ENCODE measurements at places on chromosomes 7 and 10. TPM values are rescaled to one million over a fixed set of nuclear protein-coding genes. Genes with fewer than 3 reads are reported as not detected.

DNA sequence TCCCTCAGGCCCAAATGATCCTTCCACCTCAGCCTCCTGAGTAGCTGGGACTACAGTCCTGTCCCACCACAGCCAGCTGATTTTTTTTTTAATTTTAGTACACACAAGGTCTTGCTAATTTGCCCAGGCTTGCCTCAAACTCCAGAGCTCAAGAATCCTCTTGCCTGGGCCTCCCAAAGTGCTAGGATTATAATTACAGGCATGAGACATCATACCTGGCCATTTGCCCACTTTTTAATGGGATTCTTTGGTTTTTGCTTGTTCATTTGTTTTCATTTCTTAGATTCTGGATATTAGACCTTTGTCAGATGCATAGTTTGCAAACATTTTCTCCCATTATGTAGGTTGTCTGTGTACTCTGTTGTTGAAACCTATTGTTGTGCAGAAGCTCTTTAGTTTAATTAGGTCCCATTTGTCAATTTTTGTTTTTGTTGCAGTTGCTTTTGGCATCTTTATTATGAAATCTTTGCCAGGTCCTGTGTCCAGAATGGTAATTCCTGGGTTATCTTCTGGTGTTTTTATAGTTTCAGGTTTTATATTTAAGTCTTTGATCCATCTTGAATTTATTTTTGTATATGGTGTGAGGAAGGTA is 95.2 kb downstream of the GLCCI1 start:
- peaks cover 30% of the 10 kb centered on the region for H3K36me3 ChIP-seq
- H3K4me3 ChIP-seq, result no peak overlapping the region
- peaks cover 22% of the 10 kb centered on the region for H3K4me1 ChIP-seq
- H3K27ac ChIP-seq, result no peak overlapping the region
- DNase-seq, result no peak

DNA sequence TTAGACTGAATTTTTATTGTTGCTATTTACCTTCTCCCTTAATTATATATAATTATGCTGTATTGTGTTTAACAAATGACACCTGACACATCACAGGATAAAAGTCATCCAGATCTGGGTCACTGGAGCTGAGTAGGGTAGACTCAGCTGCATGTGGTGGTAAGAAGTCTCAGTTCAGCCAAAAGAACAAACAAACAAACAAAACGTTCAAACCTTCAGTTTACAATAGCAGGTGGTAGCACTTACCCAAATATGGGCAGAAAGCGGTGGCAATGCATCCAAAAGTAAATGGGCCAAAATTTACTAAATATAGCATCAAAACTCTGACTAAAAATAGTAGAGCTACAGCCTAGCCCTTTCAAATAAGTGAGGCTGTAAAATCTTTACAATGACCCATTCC is 42.2 kb downstream of the ZWINT start:
- DNase-seq, result no peak
- H3K27me3 ChIP-seq, result no peaks in the 10 kb centered on the region
- H3K4me3 ChIP-seq, result no peak overlapping the region

DNA sequence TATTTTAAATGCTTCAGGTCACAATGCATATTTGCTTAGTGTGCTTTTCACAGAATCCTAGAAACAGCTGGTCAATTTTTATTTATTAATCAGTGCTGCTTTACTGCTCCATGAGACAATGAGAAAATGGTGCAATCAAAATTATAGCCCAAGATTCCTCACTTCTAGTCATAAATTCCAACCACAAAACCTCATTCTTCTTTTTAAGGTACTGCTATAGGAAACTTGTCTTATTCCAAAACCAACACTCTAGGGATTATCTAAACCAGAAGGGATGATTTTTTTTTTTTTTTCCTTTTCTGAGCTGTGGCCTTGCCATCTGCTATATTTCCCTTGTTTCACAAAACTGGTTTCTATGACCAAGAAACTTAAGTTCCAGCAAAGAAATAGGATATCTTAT is 64.0 kb upstream of the SEMA3A start:
- H3K27me3 ChIP-seq, result no peaks in the 10 kb centered on the region
- DNase-seq, result no peak
- H3K36me3 ChIP-seq, result no peaks in the 10 kb centered on the region
- peaks cover 12% of the 10 kb centered on the region for H3K4me1 ChIP-seq
- no peak overlapping the region for H3K27ac ChIP-seq

- DNase-seq, result no peak
- H3K4me3 ChIP-seq, result no peak overlapping the region
- H3K36me3 ChIP-seq, result no peaks in the 10 kb centered on the region
Observed at GRCh38 chr10:130929422-130930325, 381.8 kb downstream of the TCERG1L start.

OR2A5 gene
- not detected for total RNA-seq

TAS2R41 gene
- total RNA-seq, result not detected

GRCh38 chr7:147861058-147861716 is 729.4 kb upstream of the C7orf33 start:
- DNase-seq, result no peak
- no peak overlapping the region for H3K4me3 ChIP-seq
- H3K27me3 ChIP-seq, result no peaks in the 10 kb centered on the region
- no peaks in the 10 kb centered on the region for H3K4me1 ChIP-seq

- H3K4me3 ChIP-seq, result no peak overlapping the region
- no peak for DNase-seq
- H3K27me3 ChIP-seq, result peaks cover 32% of the 10 kb centered on the region
- no peak overlapping the region for H3K27ac ChIP-seq
- H3K4me1 ChIP-seq, result no peaks in the 10 kb centered on the region
- H3K36me3 ChIP-seq, result no peaks in the 10 kb centered on the region
Observed at GRCh38 chr7:35241884-35242283, 12.0 kb downstream of the TBX20 start.

OR2A14 gene
- total RNA-seq, result not detected

GRCh38 chr7:33900501-33900900 is 4.8 kb upstream of the BMPER start:
- DNase-seq, result no peak
- H3K27ac ChIP-seq, result no peak overlapping the region
- peaks cover 76% of the 10 kb centered on the region for H3K27me3 ChIP-seq
- H3K36me3 ChIP-seq, result no peaks in the 10 kb centered on the region
- peaks cover 2% of the 10 kb centered on the region for H3K4me1 ChIP-seq
- H3K4me3 ChIP-seq, result no peak overlapping the region

- no peaks in the 10 kb centered on the region for H3K36me3 ChIP-seq
- DNase-seq, result no peak
Observed at GRCh38 chr10:83691791-83692596, 447.3 kb upstream of the GHITM start.

- H3K27me3 ChIP-seq, result peaks cover 4% of the 10 kb centered on the region
- no peak overlapping the region for H3K27ac ChIP-seq
- no peak overlapping the region for H3K4me3 ChIP-seq
Observed at GRCh38 chr10:128169811-128170379, 43.7 kb upstream of the MKI67 start.

DNA sequence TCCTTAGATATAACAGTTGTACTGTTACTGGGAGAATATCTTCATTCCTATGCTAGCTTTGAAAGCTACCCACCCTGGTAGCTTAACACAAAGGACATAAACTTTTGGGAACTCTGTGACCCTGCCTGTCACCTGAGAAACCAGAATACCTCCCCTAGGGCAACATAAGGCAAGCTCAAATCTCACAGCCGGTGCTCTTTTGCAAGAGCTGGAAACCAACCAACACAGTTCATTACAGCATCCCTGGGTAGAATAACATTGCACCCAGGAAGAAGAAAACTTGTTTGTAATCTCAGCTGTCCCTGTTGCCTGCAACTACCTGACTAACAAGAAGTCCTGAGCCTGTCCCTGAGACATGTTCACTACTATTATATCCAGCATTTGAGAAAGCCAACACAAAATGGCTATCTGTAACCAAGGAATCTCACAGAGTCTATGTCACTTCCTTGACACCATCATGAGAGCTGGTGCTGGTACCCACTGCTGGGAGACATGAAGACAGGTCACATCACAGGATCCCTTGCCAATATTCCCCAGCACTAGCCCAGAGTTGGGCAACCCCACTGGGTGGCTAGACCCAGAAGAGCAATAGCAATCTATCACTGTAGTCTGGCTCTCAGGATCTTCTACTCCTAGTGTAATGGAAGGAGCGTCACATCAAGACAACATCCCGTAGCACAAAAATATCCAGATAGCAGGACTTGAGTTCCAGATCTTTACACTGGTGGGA is 31.3 kb downstream of the AKR1C3 start:
- H3K36me3 ChIP-seq, result no peaks in the 10 kb centered on the region
- no peak for DNase-seq
- H3K4me1 ChIP-seq, result no peaks in the 10 kb centered on the region
- H3K27me3 ChIP-seq, result no peaks in the 10 kb centered on the region

A1CF gene
- total RNA-seq, result not detected

PNLIPRP1 gene
- total RNA-seq, result not detected

DNA sequence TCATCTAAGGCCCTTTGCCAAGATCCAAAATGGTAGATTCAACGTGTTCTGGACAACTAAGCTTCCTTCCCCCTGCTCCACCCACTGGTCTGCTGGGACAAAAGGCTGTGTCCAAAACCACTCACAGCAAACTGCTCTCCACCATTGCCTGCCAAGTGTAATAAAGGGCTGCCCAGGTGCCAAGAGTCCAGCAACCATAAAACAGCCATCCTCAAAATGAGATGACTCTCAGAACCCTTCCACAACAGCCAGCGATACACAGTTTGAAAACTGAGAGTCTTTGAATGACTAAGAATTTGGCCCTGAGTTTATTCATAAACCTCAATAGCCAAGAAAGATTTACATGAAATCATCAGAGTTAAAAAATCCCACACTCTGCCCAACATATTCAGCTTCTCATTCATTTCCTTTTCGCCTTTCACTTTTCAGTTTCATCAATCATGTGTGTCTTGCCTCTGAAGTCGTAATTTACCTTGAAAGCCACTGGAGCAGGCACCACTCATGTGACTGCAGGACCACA is 658.1 kb upstream of the MGMT start:
- H3K27me3 ChIP-seq, result peaks cover 6% of the 10 kb centered on the region
- H3K27ac ChIP-seq, result no peak overlapping the region
- H3K36me3 ChIP-seq, result no peaks in the 10 kb centered on the region
- no peak for DNase-seq
- no peak overlapping the region for H3K4me3 ChIP-seq
- no peaks in the 10 kb centered on the region for H3K4me1 ChIP-seq

DNA sequence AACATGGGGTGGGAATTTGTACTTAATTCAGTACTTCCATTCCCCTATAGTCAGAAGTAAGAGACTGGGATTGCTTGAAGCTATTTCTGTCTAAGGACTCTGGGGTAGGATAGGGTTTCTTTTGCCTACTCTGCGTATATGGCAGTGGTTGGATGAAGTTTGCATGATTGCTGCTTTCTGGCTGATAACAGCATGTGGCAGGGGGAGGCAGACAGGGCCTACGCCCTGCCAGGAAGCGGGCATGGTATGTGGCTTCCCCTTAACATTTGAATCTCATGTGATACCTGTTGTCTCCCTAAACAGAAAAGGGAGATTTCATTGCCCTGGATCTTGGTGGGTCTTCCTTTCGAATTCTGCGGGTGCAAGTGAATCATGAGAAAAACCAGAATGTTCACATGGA is 57.1 kb downstream of the TACR2 start:
- H3K27me3 ChIP-seq, result no peaks in the 10 kb centered on the region
- peaks cover 41% of the 10 kb centered on the region for H3K4me1 ChIP-seq
- peaks cover 29% of the 10 kb centered on the region for H3K36me3 ChIP-seq
- H3K4me3 ChIP-seq, result no peak overlapping the region
- DNase-seq, result no peak

DNA sequence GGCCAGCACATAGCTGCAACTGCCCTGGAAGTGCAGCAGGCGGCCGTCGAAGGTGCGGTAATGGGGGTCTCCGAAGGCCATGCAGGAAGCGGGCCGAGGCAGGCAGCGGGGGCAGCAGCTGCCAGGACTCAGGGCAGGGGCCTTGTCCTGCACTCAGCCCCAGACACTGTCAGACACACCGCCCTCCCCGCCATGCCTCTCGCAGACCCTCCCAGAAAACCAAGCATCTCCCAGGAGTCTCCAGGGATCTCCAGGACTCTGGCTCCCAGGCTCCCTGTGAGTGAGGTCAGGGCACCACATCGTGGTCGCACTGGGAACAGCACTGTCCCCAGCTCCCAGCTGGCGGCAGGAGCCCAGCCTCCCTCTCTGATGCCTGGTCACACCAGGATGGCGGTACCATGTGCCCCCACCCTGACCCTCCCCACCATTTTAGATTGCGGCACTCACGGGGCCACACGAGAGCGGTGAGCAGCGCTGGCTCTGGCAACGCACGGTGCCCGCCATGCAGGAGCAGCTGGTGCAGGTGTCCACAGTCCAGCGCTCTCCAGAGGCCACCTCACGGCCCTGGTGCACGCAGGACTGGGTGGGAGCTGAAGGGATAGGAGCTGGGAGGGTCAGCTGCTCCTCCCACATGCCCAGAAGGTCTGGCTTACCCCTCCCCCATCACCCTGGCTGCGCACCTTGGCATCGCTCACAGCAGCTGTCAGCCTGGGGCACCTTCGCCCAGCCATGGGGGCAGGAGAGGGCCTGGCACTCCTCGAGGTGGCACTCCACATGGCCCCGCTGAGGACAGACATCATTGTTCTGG is 17.5 kb downstream of the ATP6V1F start:
- H3K27me3 ChIP-seq, result no peaks in the 10 kb centered on the region
- no peaks in the 10 kb centered on the region for H3K36me3 ChIP-seq
- DNase-seq, result peak; percentile 32
- no peak overlapping the region for H3K4me3 ChIP-seq
- no peak overlapping the region for H3K27ac ChIP-seq
- H3K4me1 ChIP-seq, result peaks cover 3% of the 10 kb centered on the region

DNA sequence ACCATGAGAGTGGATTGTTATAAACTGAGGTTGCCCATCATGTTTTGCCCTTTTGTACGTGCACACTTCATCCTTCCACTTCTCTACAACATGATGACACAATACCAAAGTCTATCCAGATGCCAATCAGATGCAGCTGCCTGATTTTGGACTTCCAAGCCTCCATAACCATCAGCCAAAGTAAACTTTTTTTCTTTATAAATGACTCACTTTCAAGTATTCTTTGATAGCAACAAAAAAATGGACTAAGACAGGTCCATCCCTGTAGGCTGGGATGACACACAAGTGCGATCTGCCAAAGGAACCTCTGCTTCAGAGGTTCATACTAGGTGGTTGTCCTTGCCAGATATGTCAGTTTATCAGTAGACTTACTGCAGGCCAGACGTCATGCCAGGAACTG is 320.2 kb upstream of the FZD1 start:
- H3K4me1 ChIP-seq, result no peaks in the 10 kb centered on the region
- DNase-seq, result no peak
- no peaks in the 10 kb centered on the region for H3K27me3 ChIP-seq
- H3K4me3 ChIP-seq, result no peak overlapping the region

ADO gene
- 22.5 TPM for total RNA-seq

DNA sequence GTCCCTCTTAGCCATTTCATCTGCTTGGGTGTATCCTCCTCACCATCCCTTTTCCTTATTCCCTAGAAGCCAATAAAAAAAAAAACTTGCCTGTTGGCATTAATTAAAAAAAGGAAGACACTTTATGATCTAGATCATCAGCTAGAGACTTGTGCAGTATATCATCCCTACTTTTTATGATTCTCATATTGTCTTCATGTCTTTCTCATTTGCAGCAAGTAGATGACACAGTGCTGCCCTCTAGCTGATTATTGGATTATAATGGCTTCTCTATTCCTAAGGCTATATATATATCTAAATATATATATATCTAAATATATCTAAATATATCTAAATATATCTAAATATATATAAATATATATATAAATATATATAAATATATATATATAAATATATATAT is 272.4 kb upstream of the LRGUK start:
- no peak overlapping the region for H3K4me3 ChIP-seq
- H3K4me1 ChIP-seq, result peaks cover 3% of the 10 kb centered on the region
- no peaks in the 10 kb centered on the region for H3K27me3 ChIP-seq
- no peak for DNase-seq
- peaks cover 5% of the 10 kb centered on the region for H3K36me3 ChIP-seq

GRCh38 chr7:132029369-132030085 is 473.1 kb upstream of the PODXL start:
- H3K27me3 ChIP-seq, result no peaks in the 10 kb centered on the region
- no peaks in the 10 kb centered on the region for H3K4me1 ChIP-seq
- no peak overlapping the region for H3K27ac ChIP-seq
- H3K4me3 ChIP-seq, result no peak overlapping the region

GARIN1A gene
- 0.29 TPM for total RNA-seq

Measured in activated naive CD8-positive, alpha-beta T cell treated with anti-CD3 and anti-CD28 coated beads for 36 hours (primary cell).